ENCODE measurements at places on chromosomes 5 and 9. TPM values are rescaled to one million over a fixed set of nuclear protein-coding genes. Genes with fewer than 3 reads are reported as not detected.

GRCh38 chr5:54093861-54094260, 216.5 kb downstream of the ARL15 start:
- no peaks in the 10 kb centered on the region for H3K27me3 ChIP-seq
- no peak overlapping the region for H3K4me3 ChIP-seq
- no peaks in the 10 kb centered on the region for H3K4me1 ChIP-seq
- DNase-seq, result no peak
- no peaks in the 10 kb centered on the region for H3K36me3 ChIP-seq
- H3K27ac ChIP-seq, result no peak overlapping the region

DNA sequence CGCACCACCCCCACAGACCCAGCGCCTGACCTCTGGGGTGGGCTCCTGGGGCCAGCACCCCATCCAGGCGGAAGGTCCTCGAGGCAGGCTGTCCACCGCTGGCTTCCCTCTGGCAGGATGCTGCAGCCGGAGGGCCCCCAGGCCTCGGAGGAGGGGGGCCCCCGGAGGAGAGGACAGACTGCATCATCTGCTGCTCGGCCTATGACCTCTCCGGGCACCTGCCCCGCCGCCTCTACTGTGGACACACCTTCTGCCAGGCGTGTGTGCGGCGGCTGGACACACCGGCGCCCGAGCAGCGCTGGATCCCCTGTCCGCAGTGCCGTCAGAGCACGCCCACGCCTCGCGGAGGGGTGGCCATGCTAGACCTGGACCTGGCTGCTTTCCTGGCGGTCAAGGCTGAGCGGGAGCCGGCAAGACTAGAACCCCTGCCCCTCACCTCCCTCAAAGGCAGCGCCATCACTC, 1.2 kb downstream of the RNF224 start:
- no peak overlapping the region for H3K27ac ChIP-seq
- peaks cover 4% of the 10 kb centered on the region for H3K27me3 ChIP-seq
- no peak for DNase-seq
- no peak overlapping the region for H3K4me3 ChIP-seq
- peaks cover 13% of the 10 kb centered on the region for H3K4me1 ChIP-seq

GRCh38 chr5:149471406-149472183, 79.6 kb downstream of the CSNK1A1 start:
- no peak overlapping the region for H3K4me3 ChIP-seq
- H3K27ac ChIP-seq, result peak overlapping the region; percentile 93
- H3K36me3 ChIP-seq, result no peaks in the 10 kb centered on the region
- H3K27me3 ChIP-seq, result no peaks in the 10 kb centered on the region
- H3K4me1 ChIP-seq, result peaks cover 9% of the 10 kb centered on the region

DNA sequence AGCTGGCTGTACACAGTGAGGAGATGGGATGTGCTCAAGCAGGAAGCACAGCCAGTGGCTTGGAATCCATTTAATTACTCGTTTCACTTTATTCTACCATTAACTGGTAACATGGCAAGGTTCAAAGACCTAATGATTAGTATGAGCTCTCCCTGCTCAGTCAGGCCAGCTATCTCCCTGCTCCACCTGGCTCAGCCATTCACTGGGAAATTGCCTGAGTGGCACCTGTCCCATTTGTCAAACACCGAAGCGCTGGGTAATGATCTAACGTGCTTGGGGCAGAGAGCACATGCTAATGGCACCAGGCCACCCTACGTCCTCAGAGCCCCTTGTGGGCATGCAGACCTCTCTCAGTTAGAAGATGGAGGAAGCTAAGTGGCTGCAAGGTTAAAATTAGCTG, 162.2 kb downstream of the TTLL11 start:
- H3K36me3 ChIP-seq, result no peaks in the 10 kb centered on the region
- no peaks in the 10 kb centered on the region for H3K4me1 ChIP-seq
- H3K27me3 ChIP-seq, result no peaks in the 10 kb centered on the region
- H3K27ac ChIP-seq, result no peak overlapping the region
- H3K4me3 ChIP-seq, result no peak overlapping the region

DNA sequence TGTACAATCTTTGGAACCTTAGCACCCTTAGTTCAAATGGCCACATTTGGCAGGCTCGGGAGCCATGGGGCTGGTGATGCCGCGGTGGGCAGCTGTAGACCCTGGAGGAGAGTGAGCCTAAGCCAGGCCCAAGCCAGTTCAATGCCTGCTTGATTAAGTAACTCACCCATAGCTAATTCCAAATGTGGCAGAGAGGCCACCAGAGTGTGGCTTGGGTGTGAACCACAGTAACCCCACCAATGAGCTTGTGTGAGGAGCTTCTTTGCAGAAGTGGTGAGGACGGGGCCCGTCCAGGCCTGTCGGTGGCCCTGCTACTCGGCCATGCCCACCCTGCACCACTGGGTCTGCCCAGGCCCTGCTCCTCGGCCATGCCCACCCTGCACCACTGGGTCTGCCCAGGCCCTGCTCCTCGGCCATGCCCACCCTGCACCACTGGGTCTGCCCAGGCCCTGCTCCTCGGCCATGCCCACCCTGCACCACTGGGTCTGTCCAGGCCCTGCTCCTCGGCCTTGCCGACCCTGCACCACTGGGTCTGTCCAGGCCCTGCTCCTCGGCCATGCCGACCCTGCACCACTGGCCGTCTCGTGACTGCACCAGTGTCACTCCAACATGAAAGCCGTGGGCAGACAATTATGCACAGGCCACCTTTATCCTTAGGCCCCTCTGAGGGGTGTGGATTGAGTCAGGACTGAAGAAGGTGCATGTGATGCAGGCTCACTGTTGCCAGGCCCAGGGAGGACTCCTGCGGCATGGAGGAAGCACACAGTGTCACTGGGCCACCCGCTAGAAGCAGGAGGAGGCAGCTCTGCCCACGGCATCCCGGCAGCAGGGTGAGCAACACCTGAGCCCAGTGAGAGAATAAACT, 75.4 kb downstream of the MRPL36 start:
- H3K4me1 ChIP-seq, result no peaks in the 10 kb centered on the region
- no peaks in the 10 kb centered on the region for H3K27me3 ChIP-seq
- H3K36me3 ChIP-seq, result no peaks in the 10 kb centered on the region

GRCh38 chr9:37433867-37434371, 11.4 kb downstream of the GRHPR start:
- no peak for DNase-seq
- no peaks in the 10 kb centered on the region for H3K36me3 ChIP-seq
- H3K4me1 ChIP-seq, result no peaks in the 10 kb centered on the region
- no peak overlapping the region for H3K27ac ChIP-seq
- no peak overlapping the region for H3K4me3 ChIP-seq

DNA sequence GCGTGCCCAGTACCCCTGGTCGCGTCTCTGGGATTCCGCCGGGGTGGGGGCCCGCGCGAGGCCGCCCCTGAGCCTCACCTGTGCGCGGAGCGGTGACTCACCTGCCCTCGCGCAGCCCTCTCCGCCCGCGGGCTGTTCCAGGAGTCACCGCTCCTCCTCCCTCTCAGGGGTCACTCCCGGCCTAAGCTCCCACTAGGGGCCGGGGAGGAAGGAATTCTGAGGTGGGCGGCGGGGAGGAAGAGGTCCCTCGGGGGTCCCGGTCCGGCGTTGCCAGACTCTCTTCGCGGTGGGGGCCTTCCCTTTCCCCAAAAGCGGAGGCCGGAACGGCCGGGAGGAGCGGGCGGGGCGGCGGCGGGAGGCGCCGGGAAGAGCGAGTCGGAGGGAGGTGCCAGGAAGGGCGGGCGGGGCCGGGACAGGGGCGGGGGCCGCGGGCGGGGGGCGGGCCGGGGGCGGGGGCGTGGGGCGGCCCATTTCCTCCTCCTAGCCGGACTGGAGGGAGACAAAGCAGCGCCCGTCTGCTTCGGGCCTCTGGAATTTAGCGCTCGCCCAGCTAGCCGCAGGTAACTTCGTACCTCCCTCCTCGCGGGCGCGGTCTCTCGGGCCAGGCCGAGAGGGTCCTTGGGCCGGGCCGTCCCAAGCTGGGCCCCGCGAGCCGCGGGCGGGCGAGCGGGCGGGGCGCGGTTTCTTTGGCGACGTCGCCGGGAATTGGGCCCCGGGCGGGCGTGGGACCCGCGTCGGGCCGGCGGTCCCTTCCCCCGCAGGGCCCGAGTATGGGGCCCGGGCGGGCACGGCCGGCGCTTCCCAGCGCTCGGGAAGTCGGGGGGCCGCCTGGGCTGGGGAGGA, at the start of gene CTNNA1:
Gene CTNNA1 (plus strand): TSS at position 475 of the 843 bp plus-strand sequence. CDS start 28,500 bp downstream, outside the sequence.
- H3K36me3 ChIP-seq, result no peaks in the 10 kb centered on the region
- H3K4me1 ChIP-seq, result no peaks in the 10 kb centered on the region
- H3K27ac ChIP-seq, result peak within 1 kb of the TSS; percentile 99
- H3K27me3 ChIP-seq, result no peaks in the 10 kb centered on the region
- H3K4me3 ChIP-seq, result peak within 1 kb of the TSS; percentile 90

- no peak overlapping the region for H3K27ac ChIP-seq
- no peaks in the 10 kb centered on the region for H3K36me3 ChIP-seq
- H3K4me3 ChIP-seq, result no peak overlapping the region
- no peak for DNase-seq
- no peaks in the 10 kb centered on the region for H3K4me1 ChIP-seq
- H3K27me3 ChIP-seq, result no peaks in the 10 kb centered on the region
Measured at GRCh38 chr5:180018347-180019060, 53.1 kb downstream of the RNF130 start.

DNA sequence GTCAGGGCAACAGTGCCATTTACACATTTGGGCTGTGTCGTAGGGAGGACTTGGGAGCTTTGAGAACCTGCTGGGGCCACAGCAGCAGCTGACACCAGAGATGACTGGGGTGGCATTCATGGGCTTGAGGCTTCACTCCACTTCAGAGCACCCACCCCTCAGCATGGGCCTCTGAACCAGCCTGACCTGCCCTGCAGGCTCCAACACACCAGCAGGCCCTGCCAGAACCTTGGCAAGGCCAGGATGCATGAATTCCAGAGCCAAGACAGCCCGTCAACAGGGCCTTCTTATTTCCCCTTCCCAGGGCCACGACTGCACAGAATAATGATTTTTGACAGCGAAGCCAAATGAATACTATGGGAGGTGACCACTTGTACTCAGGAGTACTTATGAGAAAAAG, 77.0 kb downstream of the SMIM23 start:
- H3K27me3 ChIP-seq, result no peaks in the 10 kb centered on the region
- peaks cover 17% of the 10 kb centered on the region for H3K36me3 ChIP-seq
- no peak overlapping the region for H3K27ac ChIP-seq
- H3K4me1 ChIP-seq, result no peaks in the 10 kb centered on the region
- H3K4me3 ChIP-seq, result no peak overlapping the region

GRCh38 chr5:145946112-145946861, 9.9 kb downstream of the SH3RF2 start:
- no peak overlapping the region for H3K27ac ChIP-seq
- DNase-seq, result no peak
- no peak overlapping the region for H3K4me3 ChIP-seq
- H3K27me3 ChIP-seq, result no peaks in the 10 kb centered on the region

GRCh38 chr9:4559261-4560182, 69.3 kb downstream of the SLC1A1 start:
- H3K36me3 ChIP-seq, result peaks cover 24% of the 10 kb centered on the region
- no peak overlapping the region for H3K4me3 ChIP-seq
- H3K27me3 ChIP-seq, result no peaks in the 10 kb centered on the region
- H3K27ac ChIP-seq, result no peak overlapping the region
- no peaks in the 10 kb centered on the region for H3K4me1 ChIP-seq

GRCh38 chr5:154384480-154385235, 61.1 kb upstream of the SAP30L start:
- H3K4me1 ChIP-seq, result peaks cover 3% of the 10 kb centered on the region

- H3K27me3 ChIP-seq, result no peaks in the 10 kb centered on the region
- no peaks in the 10 kb centered on the region for H3K4me1 ChIP-seq
- no peak for DNase-seq
Measured at GRCh38 chr5:16909464-16909863, 26.6 kb downstream of the MYO10 start.

DNA sequence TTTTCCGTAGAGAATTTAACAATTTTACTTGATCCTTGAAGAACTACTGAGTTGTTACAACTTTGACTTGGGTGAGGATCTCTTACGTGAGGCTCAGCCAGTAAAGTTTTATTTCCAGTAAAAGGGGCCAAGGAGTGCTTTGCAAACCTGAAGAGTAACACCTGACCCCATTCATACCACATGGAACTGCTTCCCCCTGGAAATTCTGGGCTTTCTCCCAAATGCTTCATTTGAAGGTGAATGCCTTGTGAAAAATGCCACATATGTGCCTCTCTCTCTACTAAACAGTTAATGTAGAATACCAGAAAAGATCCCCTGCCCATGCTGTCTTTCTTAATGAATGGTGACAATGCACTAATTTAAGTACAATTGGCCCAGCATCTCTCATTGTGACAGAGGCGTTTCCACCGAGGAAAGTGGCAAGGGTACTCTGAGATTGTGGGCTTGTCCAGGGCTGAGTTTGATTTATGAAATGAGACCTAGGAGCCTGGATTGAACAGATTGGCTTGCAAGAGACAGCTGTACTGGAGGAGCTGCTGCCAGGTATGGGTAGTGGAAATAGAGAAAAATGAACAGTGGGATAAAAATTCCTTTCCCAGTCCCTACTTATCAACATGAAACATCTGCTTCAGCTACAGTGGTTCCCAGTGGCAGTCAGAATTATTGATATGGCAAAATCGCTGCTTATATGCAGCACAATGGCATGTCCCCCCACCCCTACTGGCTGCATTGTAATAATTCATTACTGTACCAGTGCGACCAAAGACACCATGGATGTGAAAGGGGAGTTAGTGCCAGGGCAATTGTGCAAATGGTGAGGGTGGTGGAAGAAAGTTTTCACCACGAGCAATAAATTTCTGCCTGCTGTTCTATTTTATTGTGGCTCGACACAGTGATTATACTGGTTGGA, 843.7 kb upstream of the WWC1 start:
- H3K4me1 ChIP-seq, result no peaks in the 10 kb centered on the region
- H3K4me3 ChIP-seq, result no peak overlapping the region
- H3K27ac ChIP-seq, result no peak overlapping the region
- no peaks in the 10 kb centered on the region for H3K36me3 ChIP-seq

DNA sequence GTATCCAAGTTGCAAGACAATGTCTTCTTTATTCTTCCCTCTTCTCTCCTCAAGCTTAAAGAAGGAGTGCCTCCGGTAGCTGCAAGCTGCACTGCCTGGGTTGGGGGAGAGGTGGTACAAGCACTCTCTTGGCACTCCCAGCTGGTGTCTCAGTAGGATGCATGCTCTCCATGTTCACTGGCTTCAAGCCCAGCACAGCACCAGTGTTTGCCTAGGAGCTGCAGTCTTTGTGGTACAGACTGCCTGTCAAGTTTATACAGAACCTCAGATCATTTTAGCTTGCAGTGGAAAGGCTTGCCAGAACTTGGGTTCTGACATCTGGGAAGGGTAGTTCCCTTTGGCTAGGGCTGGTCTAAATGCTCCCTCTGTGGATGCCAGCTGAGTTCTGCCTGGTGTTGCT, 505.6 kb downstream of the MAN2A1 start:
- H3K36me3 ChIP-seq, result no peaks in the 10 kb centered on the region
- no peaks in the 10 kb centered on the region for H3K4me1 ChIP-seq
- H3K27ac ChIP-seq, result no peak overlapping the region
- no peak overlapping the region for H3K4me3 ChIP-seq

GRCh38 chr5:157342822-157343402, 77.0 kb downstream of the CYFIP2 start:
- DNase-seq, result no peak
- H3K4me1 ChIP-seq, result no peaks in the 10 kb centered on the region
- H3K36me3 ChIP-seq, result no peaks in the 10 kb centered on the region
- H3K27me3 ChIP-seq, result no peaks in the 10 kb centered on the region

- no peaks in the 10 kb centered on the region for H3K36me3 ChIP-seq
- no peak for DNase-seq
- no peaks in the 10 kb centered on the region for H3K27me3 ChIP-seq
- H3K4me3 ChIP-seq, result no peak overlapping the region
Measured at GRCh38 chr9:126127591-126127990, 199.0 kb upstream of the MVB12B start.

The PCDHGA6 gene
- 0.94 TPM for total RNA-seq

The IL17B gene
- total RNA-seq, result not detected

The CENPK gene
- total RNA-seq, result 22.3 TPM

The GPR151 gene
- total RNA-seq, result not detected

The CRHBP gene
- total RNA-seq, result not detected

The SPATA31D4 gene
- total RNA-seq, result not detected

The MELK gene
- 3.2 TPM for total RNA-seq

The GRIN3A gene
- total RNA-seq, result 0.09 TPM

The ADGRV1 gene
- total RNA-seq, result 2.4 TPM

The KIF24 gene
- total RNA-seq, result 5.2 TPM

The SLC36A2 gene
- not detected for total RNA-seq

The FOXI1 gene
- not detected for total RNA-seq

Data from Peyer's patch (tissue), 4 donors.